A549 treated with CpdA at 1 μM for 4 hours (cell line): ENCODE measurements at places on chromosomes 7 and 10. TPM values are rescaled to one million over a fixed set of nuclear protein-coding genes. Genes with fewer than 3 reads are reported as not detected.

Gene CDHR1
- 0.06 to 0.13 TPM (median 0.10 TPM) in 4 of 5 replicates, not detected in the other for total RNA-seq

Gene IGFBP3
- total RNA-seq = 178 to 294 TPM (median 243 TPM) in 5 replicates

Gene STEAP2
- total RNA-seq = 3.8 to 4.9 TPM (median 4.5 TPM) in 5 replicates

Gene PTF1A
- total RNA-seq = not detected in 5 replicates

Gene BMPR1A
- 19.1 to 27.1 TPM (median 24.6 TPM) in 5 replicates for total RNA-seq
